ENCODE measurements at places on chromosomes 1 and 21. TPM values are rescaled to one million over a fixed set of nuclear protein-coding genes. Genes with fewer than 3 reads are reported as not detected.
A peak's percentile ranks its signal among the peaks of the same experiment; 100 is the strongest.

Gene TPM3
- total RNA-seq, result 364 TPM

DNA sequence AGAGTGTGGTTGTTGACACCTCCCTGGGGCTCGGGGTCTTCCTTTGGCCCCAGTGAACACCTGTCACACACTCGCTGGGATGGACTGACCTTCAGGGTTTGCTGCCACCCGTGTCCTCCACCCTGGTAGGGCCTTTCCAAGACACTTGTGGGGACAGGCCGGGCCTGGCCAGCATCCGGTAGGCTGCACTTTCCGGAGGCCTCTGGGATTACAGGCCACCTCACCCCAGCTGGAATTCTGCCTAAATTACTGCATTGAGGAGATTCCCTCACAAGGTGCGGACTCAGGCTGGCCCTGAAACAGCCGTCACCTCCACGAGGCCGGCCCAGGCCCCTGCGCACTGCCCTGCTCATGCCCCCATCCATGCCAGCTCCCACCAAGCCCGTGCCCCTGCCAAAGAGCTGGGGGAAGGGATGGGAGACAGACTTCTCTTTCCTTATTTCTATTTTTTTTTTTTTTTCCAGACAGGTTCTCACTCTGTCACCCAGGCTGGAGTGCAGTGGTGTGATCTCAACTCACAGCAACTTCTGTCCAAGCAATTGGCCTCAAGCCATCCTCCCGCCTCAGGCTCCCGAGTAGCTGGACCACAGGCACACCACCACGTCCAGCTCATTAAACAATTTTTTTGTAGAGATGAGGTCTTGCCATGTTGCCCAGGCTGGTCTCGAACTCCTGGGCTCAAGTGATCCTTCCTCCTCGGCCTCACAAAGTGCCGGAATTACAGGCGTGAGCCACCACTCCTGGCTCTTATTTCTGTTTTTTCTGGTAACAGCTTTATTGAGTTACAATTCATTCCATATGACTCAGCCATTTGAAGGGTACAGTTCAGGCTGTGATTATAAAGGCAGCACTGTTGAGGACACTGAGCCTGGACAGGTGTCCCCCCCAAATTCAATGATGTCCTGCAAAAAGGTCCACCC lies 11.3 kb downstream of the CSTB start:
- no peak for DNase-seq

DNA sequence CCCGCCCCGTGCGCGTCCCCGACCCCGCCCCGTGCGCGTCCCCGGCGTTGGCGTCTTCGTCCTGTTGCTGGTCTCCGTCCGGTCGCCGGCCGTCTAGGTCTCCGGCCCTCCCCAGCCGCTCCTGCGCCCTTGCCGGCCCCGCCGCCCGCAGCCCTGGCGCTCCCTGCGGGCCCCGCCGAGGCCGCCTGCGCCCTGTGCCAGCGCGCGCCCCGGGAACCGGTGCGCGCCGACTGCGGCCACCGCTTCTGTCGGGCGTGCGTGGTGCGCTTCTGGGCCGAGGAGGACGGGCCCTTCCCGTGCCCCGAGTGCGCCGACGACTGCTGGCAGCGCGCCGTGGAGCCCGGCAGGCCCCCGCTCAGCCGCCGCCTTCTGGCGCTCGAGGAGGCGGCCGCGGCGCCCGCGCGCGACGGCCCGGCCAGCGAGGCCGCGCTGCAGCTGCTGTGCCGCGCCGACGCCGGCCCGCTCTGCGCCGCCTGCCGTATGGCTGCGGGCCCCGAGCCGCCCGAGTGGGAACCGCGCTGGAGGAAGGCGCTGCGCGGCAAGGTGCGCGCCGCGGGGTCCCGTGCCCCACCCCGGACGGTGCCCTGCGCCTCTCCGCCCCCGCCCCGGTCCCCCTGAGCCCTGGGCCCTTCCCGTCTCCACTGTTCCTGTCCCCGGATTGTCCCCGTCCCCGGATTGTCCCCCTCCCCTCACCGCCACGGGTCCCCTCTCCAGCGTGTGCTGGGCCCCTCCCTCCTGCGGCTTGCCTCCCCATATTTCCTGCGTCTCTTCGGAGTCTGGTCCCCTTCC lies at the start of gene RNF187:
RNF187 (plus strand) TSS at position 47 of the 789 bp plus-strand sequence.
- DNase-seq, result peak; percentile 92

GRCh38 chr1:33426916-33427315 lies 4.0 kb downstream of the PHC2 start:
- DNase-seq, result no peak

DNA sequence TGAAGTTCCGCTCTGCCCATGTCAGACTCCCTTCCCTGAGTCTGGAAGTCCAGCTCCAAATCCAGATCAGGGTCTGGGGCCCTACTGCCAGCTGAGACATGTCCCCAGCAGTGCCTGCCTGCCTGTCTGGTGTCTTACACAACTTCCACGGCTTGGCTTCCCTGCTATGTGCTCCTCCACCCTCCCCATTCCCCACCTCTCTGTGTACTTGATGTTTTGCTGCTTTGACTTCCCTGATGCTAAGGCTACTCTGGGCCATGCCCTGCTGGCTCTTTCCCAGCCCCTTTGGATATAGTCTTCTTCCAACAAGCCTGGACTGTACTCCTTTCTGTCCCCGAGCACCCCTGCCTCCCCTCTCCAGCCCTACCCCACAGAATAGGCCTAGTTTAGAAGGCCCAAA lies 7.3 kb downstream of the GJA5 start:
- no peak for DNase-seq
